Activated naive CD4-positive, alpha-beta T cell treated with anti-CD3 and anti-CD28 coated beads, Interleukin-2, amount 50 U/mL, for 72 hours (primary cell): ENCODE measurements at places on chromosomes 3 and 15.

GRCh38 chr3:191376516-191377141 is 46.3 kb upstream of the UTS2B start:
- DNase-seq: no peak

- DNase-seq: peak; percentile 37
Measured at GRCh38 chr15:39623529-39623931, 42.7 kb downstream of the THBS1 start.

GRCh38 chr3:9047452-9048346 is 84.4 kb upstream of the RAD18 start:
- DNase-seq: no peak

GRCh38 chr3:187765342-187765741 is 20.1 kb upstream of the BCL6 start:
- DNase-seq: no peak

DNA sequence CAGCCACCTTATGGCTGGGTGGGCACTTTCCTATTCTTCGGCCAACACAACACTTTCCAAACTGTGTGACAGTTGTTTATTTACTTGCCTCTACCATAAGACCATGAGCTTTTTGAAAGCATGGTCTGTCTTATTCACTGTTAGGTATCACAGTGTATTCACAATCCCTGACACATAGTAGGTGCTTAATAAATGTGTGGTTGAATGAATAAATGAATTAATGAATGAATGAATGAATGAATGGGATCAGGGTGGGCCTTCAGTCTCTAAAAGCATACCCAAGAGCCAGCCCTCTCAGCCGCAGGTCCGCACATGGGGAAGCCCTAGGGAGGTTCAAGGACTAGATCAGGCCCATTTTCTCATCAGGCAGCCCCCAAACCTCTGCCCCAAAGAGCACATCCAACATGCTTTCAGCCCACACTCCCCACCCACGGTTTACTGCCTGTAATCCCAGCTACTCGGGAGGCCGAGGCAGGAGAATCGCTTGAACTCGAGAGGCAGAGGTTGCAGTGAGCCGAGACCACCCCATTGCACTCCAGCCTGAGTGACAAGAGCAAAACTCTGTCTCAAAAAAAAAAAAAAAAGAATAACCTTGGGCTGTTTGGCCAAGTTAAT is 95.9 kb downstream of the LIPC start:
- DNase-seq: no peak

- DNase-seq: no peak
Measured at GRCh38 chr3:178304758-178305467, 231.3 kb upstream of the KCNMB2 start.

GRCh38 chr3:50278880-50279224 is at the start of gene LSMEM2:
LSMEM2 (plus strand) TSS chr3:50279087; CDS start chr3:50279114, 27 bp downstream.
- DNase-seq: no peak

DNA sequence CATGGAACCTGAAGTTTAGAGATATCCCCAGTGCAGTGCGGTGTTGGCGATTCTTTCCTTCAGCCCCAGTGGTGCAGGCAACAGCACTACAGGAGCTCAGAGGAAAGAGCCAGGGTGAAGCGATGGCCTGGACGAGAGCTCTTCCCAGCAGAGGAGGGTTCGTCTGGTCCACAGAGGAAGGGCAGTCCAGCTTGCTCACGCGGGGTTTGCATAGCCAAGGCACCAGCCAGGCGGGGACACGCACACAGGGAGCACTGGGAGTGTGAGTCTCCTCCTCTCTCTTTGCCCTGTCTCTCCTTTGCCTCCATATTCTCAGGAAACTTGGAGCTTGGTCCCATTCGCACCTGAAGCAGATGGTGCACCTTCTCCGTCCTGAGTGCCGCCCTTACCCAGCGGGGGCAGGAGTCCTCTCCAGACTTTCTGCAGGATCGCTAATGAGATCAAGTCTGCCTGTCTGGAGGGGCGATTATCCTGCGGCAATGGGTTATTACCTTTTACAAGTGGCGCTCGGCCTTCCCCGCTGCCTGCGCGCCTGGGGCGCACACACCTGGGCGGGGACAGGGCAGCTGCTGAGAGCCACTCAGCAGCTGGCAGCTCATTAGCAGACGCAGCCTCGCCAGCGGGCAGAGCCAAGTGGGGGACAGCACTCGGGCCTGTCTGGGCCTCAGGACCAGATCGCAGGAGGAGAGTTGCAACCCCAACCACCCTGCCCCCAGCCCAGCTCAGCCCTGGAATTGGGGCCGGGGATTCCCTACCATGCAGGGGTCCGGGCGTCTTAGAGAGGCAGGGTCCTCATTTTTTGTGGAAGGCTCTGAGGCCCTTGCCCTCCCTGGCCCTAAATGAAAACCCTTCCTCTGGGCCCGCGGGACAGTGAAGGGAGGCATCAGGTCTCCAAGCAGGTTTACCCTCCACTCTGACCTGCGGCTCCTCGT is 119.0 kb upstream of the MEF2A start:
- DNase-seq: peak; percentile 37

DNA sequence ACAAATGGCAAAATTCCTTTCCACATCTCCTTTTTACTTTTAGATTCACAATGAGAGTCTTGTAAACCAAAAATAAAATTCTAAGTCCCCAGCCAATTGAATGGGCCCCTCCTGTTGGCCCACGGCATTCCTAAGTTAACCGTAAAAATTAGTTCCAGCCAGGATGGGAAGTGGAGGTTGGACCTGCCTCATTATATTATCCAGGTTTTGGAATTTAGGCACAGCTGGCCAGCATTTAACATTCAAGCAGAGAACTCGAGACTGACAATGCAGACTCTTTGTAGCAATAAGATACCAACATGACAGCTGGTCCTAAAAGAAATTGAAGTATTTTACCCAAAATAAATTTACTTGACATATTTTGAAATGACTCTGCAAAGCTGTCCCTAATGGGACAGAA is 321.0 kb upstream of the NAALADL2 start:
- DNase-seq: no peak

DNA sequence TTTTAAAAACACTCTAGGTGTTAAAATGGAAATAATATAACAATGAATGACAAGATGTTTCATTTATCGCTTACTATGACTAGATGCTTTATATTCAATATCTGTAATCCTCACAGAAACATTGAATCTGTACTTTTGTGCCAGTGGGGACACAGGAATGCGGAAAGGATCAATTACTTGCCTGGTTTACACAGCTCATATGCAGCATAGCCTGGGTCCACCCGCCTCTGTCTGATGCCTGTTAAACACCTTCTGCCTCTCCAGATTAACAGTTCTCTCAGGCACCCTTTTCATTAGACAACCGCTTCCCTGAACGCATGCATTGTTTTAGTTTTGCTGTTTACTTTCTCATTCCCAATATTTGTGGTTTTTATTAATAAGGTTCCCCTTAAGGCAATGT is 12.9 kb upstream of the KCNAB1 start:
- DNase-seq: no peak

DNA sequence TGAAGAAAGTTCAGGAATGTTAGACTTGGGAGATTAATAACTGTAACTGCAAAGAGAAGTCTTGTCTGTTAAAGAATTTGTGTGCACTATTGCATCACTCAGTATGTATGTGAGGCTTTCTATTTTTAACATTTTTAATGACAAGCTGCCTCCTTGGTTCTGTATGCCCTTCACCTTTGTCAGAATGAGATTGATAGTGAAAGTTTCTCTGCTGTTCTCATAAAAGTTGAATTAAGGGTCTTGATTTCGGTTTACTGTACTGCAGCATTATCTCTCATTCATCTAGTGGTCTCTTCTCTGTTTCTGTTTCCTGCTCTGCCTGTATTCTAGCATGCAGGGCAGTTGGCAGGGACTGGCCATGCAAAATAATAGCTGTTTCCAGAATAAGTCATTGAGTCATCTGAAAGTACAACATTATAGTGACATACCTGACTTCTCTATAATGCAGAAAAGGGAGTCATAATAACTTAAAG is 454.9 kb downstream of the IL5RA start:
- no peak for DNase-seq

DNA sequence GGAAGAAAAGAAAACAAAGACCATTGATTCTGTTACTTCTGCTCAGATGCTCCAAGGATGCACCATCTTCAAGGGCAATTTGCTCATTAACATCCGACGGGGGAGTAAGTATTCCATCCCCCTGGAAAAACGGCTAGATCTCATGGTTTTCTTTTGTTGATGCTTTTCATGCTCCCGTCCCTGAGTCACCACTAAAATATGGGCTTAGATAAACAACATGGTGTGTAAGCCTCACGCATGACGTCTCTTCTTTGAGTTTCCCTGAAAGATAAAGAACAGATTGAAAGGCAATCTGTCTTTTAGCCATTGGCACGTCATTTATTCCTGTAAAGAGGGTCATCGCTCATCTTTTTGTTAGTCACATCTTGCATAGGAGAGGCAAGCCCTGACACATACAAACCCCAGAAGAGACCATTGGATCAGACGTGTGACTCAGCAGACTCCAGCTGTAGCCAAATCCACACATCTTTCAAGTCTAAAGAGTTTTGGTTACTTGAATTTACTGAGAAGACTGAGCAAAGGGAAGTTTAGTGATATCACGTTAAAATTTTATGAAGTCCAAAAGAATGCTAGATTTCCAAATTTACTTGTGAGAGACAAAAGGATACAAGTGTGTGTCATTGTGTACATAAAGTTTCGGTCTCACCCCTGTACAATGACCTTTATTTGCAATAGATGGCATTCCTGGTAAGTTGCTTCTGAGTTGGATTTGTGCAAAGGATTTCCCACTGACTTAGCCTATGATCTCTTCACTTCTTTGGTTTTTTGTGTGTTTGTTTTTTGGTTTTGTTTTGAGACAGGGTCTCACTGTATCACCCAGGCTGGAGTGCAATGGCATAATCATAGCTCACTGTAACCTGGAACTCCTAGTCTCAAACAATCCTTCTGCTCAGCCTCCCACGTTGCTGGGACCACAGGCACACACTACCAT is 110.5 kb downstream of the PGPEP1L start:
- DNase-seq: no peak

- DNase-seq: no peak
Measured at GRCh38 chr3:135087782-135088181, 292.7 kb downstream of the EPHB1 start.

DNA sequence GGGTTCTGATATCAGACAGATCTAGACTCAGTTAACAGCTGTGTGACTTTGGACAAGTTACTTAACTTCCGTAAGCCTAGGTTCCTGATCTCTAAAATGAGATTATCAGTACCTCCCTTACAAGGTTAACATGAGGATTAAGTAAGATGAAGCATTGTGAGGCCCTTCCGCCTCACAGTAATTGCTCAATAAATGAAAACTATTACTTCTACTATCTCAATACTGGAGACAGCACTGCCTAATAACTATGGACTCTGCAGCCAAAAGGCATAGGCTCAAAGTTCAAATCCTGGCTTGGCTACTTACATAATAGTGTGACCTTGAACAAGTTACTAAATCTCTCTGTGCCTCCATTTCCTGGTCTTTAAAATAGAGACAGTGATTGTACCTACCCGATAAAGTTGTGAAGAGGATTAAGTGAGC is 82.0 kb upstream of the ATP11B start:
- DNase-seq: no peak

DNA sequence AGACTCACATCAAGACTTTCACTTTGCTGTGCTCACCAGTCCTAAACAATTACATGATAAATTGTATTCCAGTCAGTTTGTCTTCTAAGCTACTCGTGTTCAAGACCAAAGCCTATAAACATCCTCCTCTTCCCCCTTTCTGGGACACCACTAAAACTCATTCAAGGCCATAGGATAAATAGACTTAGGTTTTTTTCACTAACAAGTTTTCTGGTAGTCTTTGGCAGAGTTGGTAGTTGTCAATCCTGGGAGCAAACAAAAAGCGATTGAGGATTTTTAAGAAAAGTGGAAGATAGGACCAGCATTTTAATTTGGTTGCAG is 114.9 kb downstream of the TGFBR2 start:
- no peak for DNase-seq

GRCh38 chr3:13532085-13532484 is 16.8 kb upstream of the FBLN2 start:
- DNase-seq: no peak

GRCh38 chr3:36911990-36912804 is 32.7 kb downstream of the TRANK1 start:
- DNase-seq: no peak

DNA sequence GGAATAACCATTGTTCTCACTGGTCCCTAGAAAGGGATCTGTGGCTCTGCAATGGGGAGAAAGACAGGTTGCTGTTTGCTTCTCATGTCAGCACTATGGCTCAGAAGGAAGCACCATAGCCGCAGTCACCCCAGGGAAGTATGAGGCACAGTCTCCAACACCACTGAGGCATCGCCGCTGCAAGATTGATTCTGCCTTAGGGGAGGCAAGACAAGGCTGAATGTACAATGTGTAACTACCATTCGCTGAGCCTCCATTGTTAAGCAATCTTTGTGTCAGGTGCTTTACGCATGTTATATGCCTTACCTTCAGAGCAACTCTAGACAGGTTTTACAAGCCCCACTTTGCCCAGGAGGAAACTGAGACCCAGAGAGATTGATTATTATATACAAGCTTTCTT is 100.7 kb upstream of the KCNMB2 start:
- no peak for DNase-seq

DNA sequence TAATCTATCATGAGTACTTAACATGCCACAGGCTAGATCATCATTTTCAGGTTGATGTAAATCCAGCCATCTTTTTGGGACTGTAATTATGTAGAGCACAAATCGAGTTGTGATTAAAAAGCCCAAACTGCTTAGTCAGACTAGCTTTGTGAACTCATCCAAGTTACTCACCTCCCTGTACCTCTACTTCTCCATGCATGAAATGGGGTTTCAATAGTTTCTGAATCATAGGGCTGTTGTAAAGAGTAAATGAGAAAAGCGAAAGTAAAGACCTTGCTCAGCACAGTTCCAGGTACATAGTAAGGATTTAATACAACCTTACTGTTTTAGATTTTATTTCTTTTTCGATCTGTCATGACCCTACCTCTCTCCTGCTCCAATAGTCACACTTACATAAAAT is 85.6 kb upstream of the GAP43 start:
- no peak for DNase-seq

- no peak for DNase-seq
Measured at GRCh38 chr3:140373234-140373633, 304.6 kb upstream of the TRIM42 start.

DNA sequence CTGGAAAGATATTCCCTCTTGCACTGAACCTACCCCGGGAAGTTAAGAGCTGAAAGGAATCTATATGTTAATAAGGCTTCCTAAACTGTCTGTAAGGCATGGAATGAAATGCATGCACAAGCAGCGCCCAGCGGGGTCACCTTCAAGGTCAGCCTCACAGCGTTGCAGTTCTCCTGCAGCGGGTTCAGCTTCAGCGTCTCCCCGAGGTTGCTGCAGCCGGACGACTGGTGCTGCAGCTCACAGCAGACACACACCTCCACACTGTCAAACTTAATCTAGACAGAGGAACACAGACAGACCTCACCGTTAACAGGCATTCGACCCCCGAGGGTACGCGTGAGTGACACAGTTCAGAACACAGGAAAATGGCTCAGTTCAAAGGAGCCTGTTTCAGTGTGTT is 73.3 kb downstream of the NSMCE3 start:
- DNase-seq: no peak

- no peak for DNase-seq
Measured at GRCh38 chr15:46317029-46317428, 682.2 kb downstream of the SQOR start.

- DNase-seq: no peak
Measured at GRCh38 chr15:90202929-90203328, 1.8 kb downstream of the SEMA4B start.
